Renal cortical epithelial cell (primary cell): ENCODE measurements at places on chromosomes 1 and 21. TPM values are rescaled to one million over a fixed set of nuclear protein-coding genes. Genes with fewer than 3 reads are reported as not detected.

PROK1 gene
- not detected in 2 replicates for total RNA-seq

KCNE1 gene
- 3.5 TPM in 1 of 2 replicates, not detected in the other for total RNA-seq

FMN2 gene
- total RNA-seq: 0.15 TPM in 1 of 2 replicates, not detected in the other

KCNK2 gene
- 0.25 TPM in 1 of 2 replicates, not detected in the other for total RNA-seq
